ENCODE measurements at places on chromosomes 3 and 15. TPM values are rescaled to one million over a fixed set of nuclear protein-coding genes. Genes with fewer than 3 reads are reported as not detected.
A peak's percentile ranks its signal among the peaks of the same experiment; 100 is the strongest.

DNA sequence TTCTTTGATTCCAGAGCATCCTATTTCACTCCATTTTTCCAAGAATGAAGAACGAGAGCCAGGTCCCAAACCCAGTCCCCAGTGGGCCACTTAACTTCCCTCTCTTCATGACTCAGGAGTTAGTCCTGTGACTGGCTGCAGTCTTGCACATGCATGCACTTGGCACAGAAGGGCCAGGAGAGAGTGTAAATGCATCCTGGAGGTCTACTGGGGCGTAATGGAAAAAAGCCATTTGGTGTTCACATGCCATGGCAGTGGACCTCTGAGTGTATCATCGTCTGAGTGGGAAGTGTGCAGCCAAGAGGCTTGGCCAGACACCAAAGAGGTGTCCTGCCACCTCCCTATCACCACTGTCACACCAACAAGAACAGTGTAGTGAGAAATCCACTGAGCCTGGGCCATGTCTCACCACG, 15.1 kb upstream of the RFTN1 start:
- DNase-seq = no peak

- DNase-seq = no peak
Observed at GRCh38 chr15:25579127-25579526, 140.3 kb upstream of the UBE3A start.

- DNase-seq = no peak
Observed at GRCh38 chr3:40938591-40938990, 260.7 kb upstream of the CTNNB1 start.

GRCh38 chr15:88487178-88487795, 19.8 kb downstream of the MRPS11 start:
- no peak for DNase-seq

Gene IL17RB
- total RNA-seq = 0.24 TPM

DNA sequence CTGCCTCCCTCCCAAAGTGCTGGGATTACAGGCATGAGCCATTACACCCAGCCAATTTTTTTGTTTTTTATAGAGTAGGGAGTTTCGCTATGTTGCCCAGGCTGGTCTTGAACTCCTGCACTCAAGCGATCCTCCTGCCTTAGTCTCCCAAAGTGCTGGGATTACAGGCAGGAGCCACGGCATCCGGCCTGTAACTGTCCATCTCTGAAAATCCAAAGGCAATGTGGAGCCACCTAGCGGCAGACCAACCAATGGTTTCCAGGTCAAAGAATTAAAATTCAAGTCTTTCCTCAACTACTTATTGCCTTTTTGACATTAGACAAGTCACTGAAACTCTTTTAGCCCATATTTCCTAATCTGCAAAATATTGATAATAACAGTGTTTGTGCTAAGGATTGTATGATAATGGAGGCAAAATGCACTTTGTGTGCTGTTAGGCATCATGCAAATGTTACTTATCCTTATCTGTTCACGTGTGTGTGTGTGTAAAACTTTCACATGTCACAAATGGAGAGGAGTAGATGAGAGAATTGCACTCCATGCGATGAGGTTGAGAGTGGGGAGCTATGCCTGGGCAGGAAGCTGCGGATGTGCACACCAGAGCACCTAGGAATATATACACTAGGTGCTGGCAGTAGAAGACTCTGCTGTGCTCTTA, 48.7 kb downstream of the COL8A1 start:
- no peak for DNase-seq

DNA sequence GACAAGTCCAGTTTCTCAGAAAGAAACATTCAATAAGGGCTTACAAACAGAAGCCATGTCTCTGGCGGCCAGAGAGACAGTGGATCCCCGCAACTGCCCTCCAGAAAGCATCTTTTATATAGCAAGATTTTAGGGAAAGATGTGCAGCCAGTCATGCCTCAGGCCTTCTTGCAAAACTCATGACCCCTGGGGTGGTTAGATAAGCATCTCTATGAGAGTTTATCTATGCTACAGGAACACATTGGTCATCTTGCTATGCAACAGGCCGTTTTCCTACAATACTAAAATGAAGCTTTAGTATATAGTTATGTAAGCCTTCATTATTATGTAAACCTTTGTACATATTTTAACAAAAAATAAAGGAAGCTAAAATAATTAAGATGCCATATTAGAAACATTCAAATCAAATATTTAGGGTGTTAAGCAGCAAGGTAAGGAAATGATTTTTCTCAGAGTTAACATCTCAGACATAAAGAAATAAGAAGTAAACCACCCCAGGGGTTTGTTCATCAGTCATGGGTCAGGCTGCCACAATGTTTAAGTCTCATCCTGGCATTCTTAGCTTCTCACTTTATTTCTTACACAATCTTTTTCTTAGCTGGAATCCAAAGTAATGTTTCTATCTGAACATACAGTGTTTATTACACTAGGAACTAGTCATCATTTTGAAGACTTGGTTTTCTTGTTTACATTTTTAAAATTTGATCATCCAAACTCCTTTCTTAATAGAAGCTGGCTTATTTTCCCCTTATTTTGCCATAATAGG, 6.3 kb upstream of the FSIP1 start:
- no peak for DNase-seq

DNA sequence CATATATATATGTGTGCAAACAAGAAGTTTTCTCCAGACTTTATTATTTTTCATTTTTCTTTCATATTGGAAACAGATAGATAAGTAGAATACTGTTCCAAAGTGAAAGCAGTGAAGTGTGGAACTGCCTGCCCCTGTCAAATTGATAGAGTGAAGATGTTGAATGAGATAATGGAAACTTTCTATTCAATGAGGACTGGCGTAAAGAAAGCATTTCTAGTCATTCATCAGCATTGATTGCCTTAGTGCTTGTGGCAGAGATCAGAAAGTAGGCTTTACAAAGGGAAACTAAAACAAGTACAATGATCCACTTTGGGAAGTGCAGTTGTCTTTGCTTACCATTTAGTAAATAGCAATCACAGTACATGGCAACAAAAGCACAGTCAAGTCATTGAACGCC, 300.0 kb downstream of the CADM2 start:
- DNase-seq = no peak

Gene TJP1
- total RNA-seq = 119 TPM

DNA sequence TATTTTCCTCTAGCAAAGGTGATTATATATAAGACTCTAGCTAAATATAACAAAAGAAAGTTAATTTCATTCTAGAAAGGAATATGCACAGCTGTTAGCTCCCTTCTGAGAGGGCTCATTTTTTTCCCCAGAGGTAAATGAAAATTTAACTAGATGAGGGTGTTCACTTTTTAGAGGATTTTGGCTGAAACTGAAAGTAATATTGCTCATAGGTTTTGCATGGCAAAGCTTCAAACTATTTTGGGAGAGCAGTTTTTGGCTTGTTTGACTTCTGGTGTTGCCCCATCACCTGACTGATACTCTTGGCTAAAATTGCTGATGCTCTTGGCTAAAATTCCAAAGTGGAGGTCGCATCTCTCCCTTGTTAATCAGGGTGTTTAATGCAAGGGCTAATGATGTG, 311.9 kb downstream of the EDEM1 start:
- DNase-seq = no peak

- peak; percentile 88 for DNase-seq
Observed at GRCh38 chr3:45182915-45183871, 37.0 kb upstream of the CDCP1 start.

Measured in osteocyte (in vitro differentiated cells).